LHCN-M2 (cell line): ENCODE measurements at places on chromosomes 6 and 20. TPM values are rescaled to one million over a fixed set of nuclear protein-coding genes. Genes with fewer than 3 reads are reported as not detected.

- peak; percentile 88 for DNase-seq
Measured at GRCh38 chr20:51446656-51447055, 95.9 kb downstream of the NFATC2 start.

- DNase-seq, result no peak
Measured at GRCh38 chr20:45469336-45470261, at the start of gene WFDC2. TSS of gene WFDC2 (plus strand) at chr20:45469753. CDS start at chr20:45469782, 29 bp downstream.

DNA sequence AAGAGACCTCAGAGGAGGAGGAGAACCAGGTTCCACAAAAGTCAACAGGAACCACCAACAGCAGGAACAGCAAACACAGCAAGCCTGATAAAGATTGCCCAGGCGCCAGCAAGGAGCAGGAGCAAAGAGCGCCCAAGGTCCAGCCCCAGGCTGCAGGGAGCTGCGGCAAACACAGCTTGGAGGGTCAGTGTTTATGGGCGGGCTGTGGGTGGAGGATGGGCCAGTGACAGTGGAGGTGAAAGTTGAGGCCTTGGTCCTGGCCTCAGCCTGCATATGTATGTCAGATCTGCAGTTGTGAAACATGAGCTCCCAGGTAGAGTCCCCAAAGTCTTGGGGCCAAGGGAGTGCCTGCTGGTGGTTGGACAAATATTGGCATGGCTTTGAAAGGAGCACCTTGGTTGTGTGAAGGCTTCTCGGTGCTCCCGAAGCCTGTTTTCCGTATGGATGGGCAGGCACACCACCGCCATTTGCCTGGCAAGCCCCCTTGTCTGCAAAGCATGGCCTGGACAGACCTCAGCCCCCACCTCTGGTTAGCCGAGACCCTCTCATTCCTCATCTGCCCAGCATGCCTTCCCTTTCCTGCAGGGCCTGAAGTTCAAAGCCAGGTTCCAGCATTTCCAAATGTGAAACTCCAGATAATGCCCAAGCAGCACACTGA lies 2.0 kb upstream of the CAPN11 start:
- no peak for DNase-seq

GRCh38 chr6:133787859-133788505 lies 100.9 kb upstream of the TCF21 start:
- DNase-seq, result no peak

GRCh38 chr6:101114703-101115102 lies 233.6 kb upstream of the ASCC3 start:
- peak; percentile 60 for DNase-seq

DNA sequence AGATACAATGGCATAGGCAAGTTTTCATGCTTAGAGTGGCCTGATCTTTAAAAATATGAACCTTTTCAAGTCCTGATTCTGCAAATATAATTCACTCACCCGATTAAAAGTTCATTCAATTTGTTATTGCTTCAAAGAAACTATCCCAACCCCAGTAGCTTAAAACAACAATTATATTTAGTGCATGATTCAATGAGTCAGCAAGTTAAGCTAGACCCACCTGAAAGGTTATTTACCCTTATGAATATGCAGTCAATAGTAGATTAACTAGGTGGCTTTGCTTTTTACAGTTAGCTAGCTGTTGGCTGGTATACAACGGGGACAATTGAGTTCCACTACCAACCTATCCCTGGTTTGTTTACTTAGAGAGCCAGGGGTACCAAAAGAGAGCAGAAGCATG lies 95.6 kb upstream of the ANKEF1 start:
- DNase-seq, result no peak

GRCh38 chr6:136869451-136869850 lies 47.1 kb downstream of the PEX7 start:
- DNase-seq, result no peak

GRCh38 chr20:21554376-21554890 lies 40.6 kb upstream of the NKX2-2 start:
- no peak for DNase-seq

DNA sequence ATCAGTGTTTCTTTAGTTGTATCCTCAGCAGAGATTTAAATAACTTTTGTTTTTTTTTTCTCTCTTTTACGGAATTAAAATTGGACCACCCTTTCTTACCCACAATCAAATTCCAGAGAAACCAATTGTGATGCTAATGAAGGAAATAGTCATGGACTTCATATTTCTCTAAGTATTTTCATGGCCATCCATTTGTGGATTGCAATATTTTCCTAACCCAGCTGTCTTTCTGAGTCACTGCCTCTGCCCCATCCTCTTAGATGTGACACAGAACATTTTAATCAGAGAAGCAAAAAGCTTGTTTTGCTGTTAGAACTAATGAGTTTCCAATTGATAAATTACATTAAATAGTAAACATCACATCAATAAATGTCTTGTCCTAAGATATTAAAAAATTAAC lies 405.5 kb upstream of the ADGRB3 start:
- DNase-seq, result peak; percentile 84

GRCh38 chr20:38278763-38279162 lies 18.2 kb upstream of the KIAA1755 start:
- DNase-seq, result no peak

DNA sequence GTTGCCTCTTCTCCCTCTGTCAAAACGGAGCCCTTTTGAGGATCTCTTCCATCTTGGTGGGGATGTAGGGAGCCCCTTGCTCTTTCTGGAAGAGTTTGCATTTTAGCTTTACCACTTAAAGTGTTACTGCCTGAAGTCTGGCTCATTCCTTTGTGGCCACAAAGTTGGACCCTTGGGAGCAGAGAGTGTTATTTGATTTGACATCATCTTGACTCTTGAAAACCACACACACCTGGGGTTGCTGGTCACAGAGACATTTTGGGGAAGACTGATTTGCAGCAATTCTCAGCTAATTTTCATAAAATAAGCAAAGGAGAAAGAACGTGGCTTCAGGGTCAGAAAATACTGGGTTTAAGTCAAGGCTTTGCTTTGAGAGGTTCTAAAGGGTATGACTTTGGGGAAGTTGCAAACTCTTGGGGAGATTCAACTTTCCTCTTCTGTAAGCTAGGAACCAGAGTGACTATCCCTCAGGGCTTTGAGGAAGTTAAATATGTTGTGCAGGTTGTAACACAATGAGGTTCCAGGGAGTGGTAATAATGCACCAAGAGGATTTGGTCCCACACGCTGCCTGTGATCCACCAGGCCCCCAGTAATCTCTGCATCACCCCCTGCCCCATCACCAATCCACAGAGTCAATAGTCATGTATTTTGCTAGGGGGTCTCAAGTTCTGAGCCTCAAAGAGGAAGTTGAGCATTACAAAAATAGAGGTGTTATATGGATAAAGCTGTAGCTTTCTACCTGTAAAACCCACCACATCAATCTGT lies 141.6 kb upstream of the SLC24A3 start:
- no peak for DNase-seq

GRCh38 chr20:59780494-59781185 lies 152.8 kb downstream of the SYCP2 start:
- no peak for DNase-seq

- DNase-seq, result peak; percentile 46
Measured at GRCh38 chr6:44110005-44110676, 17.1 kb downstream of the MRPL14 start.

DNA sequence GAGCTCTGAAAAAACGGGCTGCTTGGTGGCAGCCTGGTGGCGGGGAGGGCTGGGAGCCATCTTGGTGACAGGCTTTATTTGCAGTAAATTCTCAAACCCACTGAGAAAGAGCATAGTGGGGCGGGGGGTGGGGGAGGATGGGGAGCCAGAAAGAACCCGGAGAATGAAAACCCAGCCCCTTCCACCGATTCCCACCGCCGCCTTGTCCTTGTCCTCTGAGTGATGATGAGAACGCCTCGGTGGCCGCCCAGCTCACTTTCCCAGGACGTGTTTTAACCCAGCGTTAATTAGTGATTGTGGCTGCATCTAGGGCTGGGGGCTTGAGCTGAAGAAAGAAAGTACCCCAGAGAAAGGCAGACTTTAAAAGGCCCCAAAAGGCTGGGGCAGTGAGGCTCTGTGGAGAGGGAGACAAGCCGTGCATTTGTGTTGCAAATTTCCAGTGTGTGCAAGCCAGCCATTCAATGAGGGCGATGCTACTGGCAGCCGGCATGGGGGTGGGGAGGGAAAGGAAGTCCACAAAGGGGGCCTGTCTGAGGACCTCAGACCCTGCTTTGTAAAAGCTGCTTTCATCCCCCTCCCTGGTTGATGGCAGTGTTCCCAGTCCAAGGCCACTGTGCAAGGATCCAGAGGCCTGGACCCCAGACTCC lies 6.2 kb upstream of the GHRH start:
- no peak for DNase-seq

GRCh38 chr20:11101243-11101642 lies 427.4 kb upstream of the JAG1 start:
- DNase-seq, result no peak

Gene RCAN2
- 0.58 and 0.86 TPM in 2 replicates for total RNA-seq

Gene TINAG
- total RNA-seq, result 0.13 and 0.29 TPM in 2 replicates

Gene KCNK16
- not detected in 2 replicates for total RNA-seq

Gene GSTA3
- total RNA-seq, result not detected in 2 replicates

Gene EPB41L1
- total RNA-seq, result 12.1 and 12.8 TPM in 2 replicates

Gene SH3BGRL2
- total RNA-seq, result 1.5 and 1.7 TPM in 2 replicates

Gene MYBL2
- 18.6 and 22.2 TPM in 2 replicates for total RNA-seq

Gene HDGFL1
- total RNA-seq, result not detected in 2 replicates

Gene KCNK15
- not detected in 2 replicates for total RNA-seq
